ENCODE measurements at places on chromosomes 1 and 21. TPM values are rescaled to one million over a fixed set of nuclear protein-coding genes. Genes with fewer than 3 reads are reported as not detected.

- DNase-seq = no peak
These were observed 362.7 kb downstream of the SIPA1L2 start for GRCh38 chr1:232267092-232267836.

DNA sequence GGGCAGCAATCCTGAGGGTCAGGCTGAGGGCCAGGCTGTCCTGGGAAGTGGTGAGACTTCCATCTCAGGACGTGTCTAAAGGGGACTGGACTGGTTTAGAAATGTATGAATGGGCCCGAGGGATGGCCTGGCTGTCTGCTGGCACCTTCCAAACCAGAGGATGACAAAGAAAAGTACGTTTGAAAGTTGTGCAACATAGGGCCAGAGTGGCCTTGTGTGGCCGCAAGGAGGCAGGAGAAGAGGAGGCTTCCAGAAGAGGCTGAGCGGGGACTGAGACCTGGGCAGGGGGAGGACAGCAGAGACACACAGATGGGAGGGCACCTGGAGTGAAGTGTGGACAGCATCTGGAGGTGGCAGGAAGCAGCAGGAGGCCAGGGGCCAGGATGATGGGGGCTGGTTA, 2.6 kb upstream of the SYTL1 start:
- DNase-seq = no peak

DNA sequence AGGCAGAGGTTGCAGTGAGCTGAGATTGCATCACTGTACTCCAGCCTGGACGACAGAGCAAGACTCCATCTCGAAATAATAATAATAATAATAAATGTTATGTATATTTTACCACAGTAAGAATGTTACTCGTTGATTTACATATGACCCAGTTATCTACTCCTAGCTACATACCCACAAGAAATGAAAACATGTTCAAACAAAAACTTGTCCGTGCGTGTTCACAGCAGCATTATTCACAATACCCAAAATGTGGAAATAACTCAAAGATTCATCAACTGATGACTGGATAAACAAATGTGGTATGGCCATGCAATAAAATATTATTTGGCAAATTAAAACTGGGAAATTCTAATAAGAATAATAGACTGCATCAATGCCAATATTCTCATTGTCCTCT, 31.7 kb upstream of the ENSA start:
- no peak for DNase-seq

GRCh38 chr1:53125623-53126360, 16.6 kb downstream of the SLC1A7 start:
- DNase-seq = no peak

DNA sequence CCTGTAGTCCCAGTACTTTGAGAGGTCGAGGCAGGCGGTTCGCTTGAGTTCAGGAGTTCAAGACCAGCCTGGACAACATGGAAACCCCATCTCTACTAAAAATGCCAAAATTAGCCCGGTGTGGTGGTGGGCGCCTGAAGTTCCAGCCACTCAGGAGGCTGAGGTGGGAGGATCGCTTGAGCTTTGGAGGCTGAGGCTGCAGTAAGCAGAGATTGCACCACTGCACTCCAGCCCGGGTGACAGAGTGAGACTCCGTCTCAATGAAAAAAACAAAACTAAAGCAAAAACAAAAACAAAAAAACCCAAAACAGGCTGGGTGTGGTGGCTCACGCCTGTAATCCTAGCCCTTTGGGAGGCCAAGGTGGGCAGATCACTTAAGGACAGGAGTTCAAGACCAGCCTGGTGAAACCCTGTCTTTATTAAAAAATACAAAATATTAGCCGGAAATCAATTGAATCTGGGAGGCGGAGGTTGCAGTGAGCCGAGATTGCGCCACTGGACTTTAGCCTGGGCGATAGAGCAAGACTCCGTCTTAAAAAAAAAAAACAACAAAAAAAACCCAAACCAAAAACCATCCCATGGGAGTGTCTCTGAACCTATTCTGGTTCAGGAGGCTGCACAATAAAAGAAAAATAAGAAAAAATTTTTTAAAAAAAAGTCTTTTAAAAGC, 1.7 kb upstream of the CGN start:
- no peak for DNase-seq

The PDE4DIP gene
- polyA plus RNA-seq = 22.5 TPM

The EDN2 gene
- not detected for polyA plus RNA-seq

The PROX1 gene
- polyA plus RNA-seq = not detected

The OR2L13 gene
- not detected for polyA plus RNA-seq

The ENAH gene
- not detected for polyA plus RNA-seq

The PTAFR gene
- 115 TPM for polyA plus RNA-seq
